Panc1 (cell line): ENCODE measurements at places on chromosomes 13 and 19.

DNA sequence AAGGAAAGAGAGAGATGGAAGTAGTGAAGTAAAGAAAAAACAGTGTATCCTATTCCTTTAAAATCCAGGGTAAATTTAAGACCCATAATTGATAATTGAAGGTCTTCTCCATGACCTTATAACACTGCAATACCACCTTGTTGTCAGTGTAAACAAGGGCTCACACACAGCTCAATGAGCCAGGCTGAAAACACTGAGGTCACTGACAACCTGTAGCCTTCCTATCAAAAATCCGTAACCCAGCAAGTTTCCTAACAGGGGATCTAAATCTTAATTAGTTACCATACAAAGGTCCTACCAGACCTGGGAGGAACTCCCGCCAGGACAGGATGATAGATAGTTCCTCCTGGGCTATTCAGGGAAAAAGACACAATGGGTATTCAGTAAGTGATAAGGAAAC lies 1677.1 kb downstream of the OLFM4 start:
- DNase-seq: no peak

DNA sequence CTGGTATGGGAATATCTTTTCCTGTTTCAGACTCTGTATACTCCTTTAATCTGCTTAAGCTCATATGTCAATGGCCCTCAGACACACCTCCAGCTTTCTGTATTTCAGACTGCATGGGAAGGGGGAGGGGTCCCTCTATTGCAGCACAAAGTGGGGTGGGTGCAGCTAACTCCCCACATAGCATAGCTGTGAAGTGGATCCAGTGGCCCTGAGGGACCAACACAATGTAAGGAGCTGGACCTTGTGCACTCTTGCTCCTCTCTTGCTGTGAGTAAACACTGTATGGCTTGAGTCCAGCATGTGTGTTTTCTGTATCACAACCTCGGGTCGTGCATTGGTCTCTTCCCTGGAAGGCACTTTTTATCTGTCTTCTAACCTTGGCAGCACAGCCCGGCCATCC lies 669.9 kb downstream of the PCDH9 start:
- no peak for DNase-seq

GRCh38 chr19:4654437-4655361 lies 15.4 kb downstream of the TNFAIP8L1 start:
- no peak for DNase-seq

GRCh38 chr19:45972081-45972946 lies 1.4 kb downstream of the NOVA2 start:
- DNase-seq: no peak

DNA sequence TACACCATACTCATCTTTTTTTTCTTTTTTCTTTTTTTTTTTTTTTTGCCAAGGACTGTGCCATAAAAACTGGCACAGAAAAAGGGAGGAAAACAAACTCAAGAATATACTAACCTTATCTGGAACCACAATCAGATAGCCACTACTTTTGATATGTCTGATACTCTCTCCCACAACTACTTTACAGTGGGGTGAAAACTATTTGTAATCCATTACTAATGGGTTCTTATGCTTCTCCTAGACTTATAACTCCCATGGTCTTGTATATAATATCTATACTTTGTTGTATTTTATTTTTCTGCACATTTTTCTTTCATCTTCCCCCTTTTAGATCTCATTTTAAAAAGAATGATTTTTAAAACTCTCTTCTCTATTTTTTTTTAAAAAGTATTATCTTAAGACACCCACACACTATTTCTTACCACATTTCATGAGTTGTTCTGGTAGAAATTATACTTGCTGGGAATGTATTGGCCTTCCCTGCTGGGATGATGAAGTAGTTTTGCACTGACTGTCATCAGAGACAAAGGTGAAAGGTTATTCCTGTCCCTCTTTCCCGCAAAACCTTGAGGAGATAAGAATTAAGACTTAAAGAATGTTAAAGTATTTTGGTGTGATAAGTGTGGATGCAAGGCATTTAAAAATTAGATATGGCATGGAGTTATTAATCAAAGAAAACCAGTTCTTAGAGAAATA lies 146.7 kb upstream of the KLF12 start:
- no peak for DNase-seq

- DNase-seq: no peak
Measured at GRCh38 chr19:14063105-14063504, 1.2 kb upstream of the PALM3 start.

- DNase-seq: no peak
Measured at GRCh38 chr13:82947191-82947621, 935.1 kb downstream of the SLITRK1 start.

- peak; percentile 7 for DNase-seq
Measured at GRCh38 chr13:113083402-113084061, 22.1 kb upstream of the F7 start.

DNA sequence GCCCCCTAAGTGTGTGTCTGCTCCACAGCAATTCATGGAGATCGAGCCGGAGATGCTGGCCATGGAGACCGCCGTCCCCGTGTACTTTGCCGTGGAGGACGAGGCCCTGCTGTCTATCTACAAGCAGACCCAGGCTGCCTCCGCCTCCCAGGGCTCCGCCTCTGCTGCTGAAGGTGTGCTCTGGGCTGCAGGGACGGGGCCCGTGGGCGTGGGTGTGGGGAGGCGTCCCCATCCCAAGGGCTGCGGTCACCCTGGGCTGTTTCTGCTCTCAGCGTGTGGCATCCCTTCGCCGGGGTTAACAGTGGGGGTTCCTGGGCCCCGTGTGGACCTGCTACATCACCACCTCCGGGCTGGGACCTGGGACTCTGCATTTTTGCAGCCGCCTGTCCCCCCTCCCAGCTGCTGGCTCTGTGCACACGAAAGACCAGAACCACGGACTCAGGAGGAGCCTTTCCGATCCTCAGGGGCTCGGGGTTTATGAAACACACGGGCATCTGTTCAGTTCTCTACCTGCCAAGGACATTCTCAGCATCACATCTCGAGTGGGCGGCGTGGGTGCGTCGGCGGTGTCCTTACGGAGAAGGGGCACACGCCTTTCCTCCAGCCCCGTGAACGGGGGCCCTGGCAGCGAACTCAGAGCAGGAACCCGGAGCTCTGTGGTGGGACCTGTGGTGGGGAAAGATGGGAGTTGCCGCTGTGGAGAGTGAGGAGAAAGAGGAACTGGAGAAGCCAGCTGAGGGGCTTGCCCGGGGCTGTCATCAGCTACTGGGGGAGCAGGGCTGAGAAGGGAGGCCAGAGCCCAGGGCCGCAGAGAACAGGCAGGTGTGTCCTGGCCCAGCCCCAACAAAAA lies 7.8 kb downstream of the NCLN start:
- no peak for DNase-seq

DNA sequence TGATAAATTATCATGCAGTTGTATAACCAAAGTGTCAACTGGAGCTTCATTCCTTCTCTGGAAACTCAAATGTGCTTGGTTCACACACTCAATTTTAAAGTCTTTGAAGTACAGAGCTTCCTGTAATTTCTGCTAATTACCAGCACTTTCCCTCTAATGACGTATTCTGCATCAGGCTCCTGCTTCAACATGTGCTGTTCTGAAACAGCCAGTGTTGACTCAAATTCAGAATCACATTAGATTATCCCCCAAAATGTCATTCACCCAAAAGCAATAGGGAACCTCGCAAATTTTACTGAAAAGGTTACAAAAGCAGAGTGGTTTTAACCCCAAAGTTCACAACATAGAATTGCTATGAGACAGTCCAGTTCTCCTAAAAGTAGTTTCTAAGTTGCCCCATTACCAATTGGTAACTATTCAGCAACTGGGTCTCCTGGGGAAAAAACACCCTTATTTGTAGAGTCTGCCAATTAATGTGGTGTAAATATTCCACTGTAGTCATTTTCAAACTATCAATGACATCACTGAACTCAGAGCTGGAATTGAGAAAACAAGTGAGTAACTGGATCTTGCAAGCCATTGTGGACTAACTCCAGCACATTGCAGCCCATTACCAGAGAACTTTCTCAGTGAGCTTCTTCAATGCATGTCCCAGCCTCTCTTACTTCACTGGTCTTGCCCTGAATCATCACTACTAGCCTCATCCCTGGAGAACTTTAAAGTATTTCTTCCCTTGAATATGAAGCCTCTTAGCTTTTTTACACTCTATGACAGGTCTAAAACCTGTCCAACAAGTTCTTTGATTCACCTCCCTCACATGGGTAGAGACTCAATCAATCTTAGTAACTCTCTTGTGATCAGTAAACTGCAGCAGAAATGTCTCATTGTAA lies 955.4 kb downstream of the EFNB2 start:
- no peak for DNase-seq

DNA sequence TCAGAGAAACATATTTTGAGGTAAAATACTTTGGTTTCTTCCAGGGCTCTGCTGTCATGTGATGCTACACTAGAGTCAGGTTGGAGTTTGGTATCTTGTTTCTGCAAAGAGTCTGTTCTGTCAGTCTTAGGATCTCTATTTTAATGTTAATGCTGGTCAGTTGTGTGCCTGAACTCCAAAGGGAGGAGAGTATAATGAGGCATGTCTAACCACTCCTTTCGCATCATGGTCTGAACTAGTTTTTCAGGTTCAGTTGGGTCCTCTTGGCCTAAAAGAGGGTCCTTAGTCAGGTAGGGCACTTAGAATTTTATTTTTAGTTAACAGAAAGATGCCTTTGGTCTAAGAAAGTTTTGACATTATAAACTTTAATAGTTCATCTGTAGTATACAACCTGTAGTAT lies 78.2 kb downstream of the FNDC3A start:
- DNase-seq: no peak

DNA sequence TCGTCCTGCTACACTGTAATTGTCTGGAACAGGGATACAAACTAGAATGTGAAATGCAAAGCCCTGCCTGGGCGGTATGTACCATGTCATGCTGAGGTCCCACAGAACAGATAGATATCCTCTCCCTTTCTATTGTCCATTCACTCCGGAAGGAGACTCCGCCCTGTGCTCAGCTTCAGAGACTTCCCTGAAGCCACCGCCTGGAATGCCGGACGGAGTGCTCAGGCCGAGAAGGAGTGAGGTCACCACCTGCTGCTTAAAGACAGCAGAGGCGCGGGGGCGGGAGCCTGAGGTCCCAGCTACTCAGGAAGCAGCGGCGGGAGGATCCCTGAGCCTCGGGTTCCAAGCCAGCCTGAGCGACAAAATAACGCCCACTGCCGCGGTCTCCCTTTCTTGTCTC lies 890 bp upstream of the ZNF611 start:
- no peak for DNase-seq

GRCh38 chr13:30429721-30430694 lies 7.7 kb downstream of the UBE2L5 start:
- peak; percentile 50 for DNase-seq

GRCh38 chr13:40517486-40518480 lies 148.7 kb downstream of the FOXO1 start:
- DNase-seq: no peak

DNA sequence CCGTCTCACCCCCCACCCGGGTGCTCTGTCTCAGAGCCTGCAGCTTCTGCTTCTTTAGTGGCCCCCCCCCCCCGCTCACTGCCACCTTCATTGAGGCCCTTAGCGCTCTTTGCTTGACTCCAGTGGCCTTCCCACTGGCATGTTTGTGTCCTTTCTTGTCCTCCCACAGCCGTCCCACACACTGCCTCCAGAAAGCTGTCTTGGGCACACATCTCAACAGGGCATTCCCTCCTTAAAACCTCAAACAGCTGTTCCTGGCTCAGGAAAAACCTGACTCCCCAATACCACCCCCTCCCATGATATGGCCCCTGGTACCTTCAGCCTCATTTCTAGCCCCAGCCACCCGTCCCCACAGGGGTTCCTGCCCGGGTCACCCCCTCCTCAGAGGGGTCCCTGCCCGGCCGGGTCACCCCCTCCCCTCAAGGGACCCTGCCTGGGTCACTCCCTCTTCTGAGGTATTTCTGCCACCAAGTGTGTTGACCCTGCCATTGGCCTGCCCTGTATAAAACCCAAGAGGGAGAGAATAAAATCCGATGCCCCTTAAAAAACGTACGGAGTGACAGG lies 8.9 kb downstream of the B3GLCT start:
- DNase-seq: no peak

DNA sequence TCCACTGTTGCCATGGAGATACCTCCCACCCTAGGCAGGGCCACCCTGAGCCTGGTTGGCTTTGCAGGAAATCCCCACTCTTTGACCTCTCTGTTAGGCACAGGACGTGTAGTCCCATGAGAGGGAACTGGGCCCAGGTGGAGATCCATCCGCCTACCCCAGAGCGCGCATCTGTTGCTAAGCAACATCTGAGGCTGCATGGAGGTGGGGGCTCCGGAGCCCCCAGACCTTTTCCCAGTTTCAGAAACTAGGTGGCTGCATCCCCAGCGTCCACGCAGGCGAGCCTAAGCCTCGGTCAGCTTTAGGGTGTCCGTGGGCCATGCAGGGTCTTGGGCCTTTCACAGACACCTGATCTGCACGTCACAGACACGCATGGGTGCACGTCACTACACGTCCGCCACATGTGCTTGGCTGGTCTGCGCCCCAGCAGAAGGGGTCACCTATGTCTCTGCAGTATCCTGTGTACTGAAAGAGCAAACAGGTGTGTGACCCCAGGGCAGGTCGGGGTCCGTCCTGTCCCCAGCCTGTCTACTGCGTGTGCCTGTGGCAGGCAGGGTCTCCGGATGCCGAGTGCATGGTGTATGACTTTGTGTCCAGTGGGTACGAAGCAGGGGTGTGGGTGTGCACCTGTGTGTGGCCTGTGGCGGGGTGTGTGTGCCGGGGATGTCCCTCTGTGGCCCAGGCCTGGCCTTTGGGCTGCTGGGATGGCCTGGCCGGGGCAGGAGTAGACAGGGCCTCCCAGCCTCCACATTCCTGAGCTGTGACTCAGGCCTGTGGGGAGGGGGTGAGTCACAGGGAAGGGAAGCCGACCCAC lies 4.1 kb upstream of the CIRBP start:
- no peak for DNase-seq

GRCh38 chr19:1636325-1637236 lies 15.8 kb downstream of the TCF3 start:
- no peak for DNase-seq

- DNase-seq: no peak
Measured at GRCh38 chr19:33720691-33721682, 75.7 kb upstream of the KCTD15 start.

DNA sequence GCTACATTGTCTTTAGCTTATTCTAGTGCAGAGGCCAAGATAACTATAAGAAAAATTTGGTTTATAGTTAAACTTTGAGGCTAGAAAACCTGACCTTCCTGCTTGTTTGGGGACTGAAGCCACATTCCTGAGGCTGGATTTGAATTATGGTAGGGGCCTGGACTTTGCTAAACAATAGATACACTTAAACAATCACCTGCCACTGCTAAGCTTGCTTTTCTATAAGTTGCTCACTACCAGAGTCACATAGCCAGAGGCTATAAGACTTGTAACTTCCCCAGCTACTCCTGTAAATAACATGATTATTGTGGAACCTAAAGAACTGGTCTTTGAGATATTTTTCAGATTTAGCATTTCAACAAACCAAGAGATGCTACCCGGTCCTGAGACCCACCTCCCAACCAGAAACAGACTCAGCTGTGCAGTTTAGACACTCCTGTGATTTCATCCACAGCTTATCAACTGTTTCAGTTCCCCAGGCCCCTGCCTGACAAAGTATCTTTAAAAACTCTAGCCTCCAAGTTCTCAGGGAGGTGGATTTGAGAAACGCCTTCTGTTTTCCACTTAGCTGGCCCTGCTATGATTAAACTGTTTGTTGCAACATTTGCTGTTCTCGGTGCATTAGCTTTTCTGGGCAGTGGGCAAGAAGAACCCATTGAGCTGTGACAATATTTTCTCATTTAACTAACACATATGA lies 77.7 kb downstream of the MIPEP start:
- no peak for DNase-seq
